ENCODE measurements at places on chromosomes 3 and 15.

DNA sequence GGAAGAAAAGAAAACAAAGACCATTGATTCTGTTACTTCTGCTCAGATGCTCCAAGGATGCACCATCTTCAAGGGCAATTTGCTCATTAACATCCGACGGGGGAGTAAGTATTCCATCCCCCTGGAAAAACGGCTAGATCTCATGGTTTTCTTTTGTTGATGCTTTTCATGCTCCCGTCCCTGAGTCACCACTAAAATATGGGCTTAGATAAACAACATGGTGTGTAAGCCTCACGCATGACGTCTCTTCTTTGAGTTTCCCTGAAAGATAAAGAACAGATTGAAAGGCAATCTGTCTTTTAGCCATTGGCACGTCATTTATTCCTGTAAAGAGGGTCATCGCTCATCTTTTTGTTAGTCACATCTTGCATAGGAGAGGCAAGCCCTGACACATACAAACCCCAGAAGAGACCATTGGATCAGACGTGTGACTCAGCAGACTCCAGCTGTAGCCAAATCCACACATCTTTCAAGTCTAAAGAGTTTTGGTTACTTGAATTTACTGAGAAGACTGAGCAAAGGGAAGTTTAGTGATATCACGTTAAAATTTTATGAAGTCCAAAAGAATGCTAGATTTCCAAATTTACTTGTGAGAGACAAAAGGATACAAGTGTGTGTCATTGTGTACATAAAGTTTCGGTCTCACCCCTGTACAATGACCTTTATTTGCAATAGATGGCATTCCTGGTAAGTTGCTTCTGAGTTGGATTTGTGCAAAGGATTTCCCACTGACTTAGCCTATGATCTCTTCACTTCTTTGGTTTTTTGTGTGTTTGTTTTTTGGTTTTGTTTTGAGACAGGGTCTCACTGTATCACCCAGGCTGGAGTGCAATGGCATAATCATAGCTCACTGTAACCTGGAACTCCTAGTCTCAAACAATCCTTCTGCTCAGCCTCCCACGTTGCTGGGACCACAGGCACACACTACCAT lies 110.5 kb downstream of the PGPEP1L start:
- no peak for DNase-seq

DNA sequence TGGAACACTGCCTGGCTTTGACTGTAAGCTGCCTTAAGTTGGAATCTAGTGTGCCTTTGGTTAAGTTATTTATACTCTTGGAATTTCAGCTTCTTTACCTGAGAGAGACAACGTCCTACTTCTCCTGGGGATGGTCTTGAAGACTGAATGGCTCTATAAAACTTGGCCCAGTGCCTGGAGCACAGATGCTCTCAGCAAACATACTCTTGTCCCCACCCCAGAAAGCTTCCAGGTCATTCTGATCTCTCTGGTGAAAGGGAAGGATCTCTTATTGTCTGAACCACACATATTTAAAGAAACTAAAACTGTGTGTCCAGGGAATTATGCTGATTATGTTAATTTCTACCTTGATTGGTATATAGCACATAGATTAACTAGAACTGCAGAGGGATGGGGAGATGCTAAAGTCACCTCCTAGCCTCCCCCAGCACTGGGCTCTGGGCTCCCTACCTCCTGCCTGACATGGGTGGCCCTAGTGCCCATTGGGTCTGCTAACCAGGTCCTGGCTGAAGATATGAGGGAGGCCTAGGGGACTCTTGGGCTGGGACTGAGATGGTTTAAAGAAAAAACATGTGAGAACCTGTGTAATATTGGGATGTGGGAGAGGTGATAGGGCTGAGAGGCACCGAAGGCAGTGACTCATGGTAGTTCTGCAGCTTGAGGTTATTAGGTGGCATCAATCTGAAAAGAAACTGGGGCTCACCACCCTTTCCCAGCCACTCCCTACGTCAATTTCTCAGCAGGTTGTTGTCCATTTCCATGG lies 171.0 kb downstream of the RPLP1 start:
- no peak for DNase-seq

DNA sequence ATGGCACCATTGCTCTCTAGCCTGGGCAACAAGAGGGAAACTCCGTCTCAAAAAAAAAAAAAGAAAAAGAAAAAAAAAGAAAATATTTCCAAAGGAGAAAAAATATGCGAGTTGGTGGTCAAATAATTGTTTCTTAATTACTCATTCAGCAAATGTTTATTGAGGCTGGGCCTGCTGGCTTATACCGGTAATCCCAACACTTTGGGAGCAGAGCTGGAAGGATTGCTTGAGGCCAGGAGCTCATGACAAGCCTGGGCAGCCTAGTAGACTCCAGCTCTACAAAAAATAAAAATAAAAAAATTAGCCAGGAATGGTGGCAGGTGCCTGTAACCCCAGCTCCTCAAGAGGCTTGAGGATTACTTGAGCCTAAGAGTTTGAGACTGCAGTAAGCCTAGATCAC lies 4.1 kb downstream of the KNL1 start:
- no peak for DNase-seq

DNA sequence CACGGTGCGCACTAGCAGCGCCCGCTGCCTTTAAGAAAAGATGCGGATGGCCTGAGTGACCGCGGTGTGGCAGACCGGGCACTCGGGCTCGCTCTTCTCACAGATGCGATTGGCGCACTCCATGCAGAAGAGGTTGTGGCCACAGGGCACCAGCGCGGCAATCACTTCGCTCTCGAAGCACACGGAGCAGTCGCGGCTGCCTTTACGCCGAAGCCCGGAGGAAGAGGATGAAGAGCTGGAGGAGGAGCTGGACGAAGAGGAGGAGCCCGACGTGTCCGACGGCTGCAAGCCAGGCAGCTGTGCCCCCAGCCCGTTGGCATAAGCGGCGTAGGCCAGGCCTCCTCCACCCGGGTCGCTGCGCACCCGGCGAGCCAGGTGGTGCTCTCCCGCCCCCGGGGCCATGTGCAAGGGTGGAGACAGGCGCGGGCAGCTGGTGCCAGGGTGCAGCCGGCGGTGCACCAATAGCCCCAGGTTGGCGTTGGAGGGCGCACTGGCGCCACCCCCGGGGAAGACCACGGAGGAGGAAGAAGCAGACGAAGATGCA lies 2.6 kb downstream of the MEX3B start:
- no peak for DNase-seq

DNA sequence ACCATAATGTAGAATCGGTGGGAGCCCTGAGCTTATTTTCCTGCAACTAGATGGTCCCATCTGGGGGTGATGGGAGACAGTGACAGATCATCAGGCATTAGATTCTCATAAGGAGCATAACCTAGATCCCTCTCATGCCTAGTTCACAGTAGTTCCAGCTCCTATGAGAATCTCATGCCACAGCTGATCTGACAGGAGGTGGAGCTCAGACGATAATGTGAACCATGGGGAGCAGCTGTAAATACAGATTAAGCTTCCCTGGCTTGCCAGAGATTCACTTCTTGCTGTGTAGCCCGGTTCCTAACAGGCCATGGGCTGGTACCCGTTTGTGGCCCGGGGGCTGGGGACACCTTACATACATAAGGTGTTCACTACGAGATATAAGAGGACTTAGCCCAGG lies 67.5 kb upstream of the LRRFIP2 start:
- no peak for DNase-seq

GRCh38 chr3:144624656-144625055 lies 653.0 kb downstream of the DIPK2A start:
- DNase-seq: no peak

DNA sequence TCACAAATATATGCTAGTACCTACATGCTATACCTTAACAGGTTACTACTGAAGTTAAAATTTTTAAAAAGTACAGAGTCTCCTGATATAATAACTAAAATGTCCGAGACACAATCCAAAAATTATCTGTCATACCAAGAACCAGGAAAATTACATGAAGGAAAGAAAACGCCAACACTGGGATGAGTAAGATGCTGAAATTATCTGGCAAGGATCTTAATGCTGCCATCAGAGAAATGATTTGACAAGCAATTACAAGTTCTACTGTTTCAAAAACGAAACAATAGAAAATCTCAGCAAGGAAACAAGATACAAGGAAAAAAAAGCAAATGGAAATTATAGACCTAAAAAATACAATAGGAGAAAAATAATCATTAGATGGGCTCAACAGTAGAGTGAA lies 92.5 kb downstream of the UBE3A start:
- no peak for DNase-seq

- DNase-seq: no peak
These were observed 85.6 kb upstream of the GAP43 start for GRCh38 chr3:115537669-115538068.

GRCh38 chr3:37731895-37732294 lies 129.8 kb upstream of the CTDSPL start:
- DNase-seq: no peak

DNA sequence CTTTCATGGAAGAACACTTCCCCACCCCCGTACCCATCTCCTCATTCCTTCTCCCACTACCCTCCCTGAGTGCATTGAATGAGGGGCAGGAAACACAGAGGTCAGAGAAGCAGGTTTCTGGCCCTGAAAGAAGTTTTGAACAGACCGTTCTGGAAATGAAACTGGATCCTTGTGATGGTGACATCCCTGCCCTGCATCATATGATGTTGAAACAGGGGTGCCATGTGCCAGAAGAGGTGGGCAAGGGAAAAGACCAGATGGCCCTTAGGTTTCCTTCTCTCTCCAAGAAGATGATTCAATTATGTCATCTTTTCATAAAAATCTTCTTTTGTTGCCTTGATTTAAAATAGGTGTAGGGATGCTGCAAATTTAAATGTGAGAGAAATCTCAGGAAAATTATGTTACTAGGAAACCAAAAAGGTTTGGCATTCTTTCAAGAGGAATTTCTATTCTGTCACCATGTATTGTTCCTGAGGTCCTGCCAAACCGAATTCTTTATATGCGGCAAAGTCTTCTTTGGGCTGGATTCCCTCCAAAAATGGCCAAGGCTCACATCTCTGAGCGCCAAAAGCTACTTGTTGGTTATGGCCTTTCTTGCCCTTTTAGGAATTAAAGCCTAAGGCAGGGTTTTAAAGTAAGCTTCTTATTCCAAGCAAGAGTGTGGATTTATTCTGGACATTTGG lies 19.9 kb upstream of the TNFAIP8L3 start:
- peak; percentile 66 for DNase-seq

DNA sequence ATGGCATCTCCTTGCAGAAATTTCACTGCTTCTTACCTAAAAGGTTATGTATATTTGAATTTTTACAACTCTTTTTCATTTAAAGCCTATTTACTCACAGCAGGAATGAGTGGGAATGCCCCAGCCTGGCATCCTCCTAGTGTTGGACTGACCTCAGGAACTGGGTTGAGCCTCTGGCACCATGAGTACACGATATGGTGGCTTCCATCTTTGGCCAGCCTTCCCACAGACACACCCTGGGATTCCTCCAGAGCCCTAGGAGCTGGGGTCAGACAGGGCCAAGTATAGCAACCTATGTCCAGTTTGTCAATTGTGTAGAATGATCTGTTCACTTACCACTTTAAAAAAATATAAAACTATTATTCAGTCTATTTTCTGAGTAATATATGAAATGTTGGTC lies 57.2 kb upstream of the HEG1 start:
- DNase-seq: no peak

DNA sequence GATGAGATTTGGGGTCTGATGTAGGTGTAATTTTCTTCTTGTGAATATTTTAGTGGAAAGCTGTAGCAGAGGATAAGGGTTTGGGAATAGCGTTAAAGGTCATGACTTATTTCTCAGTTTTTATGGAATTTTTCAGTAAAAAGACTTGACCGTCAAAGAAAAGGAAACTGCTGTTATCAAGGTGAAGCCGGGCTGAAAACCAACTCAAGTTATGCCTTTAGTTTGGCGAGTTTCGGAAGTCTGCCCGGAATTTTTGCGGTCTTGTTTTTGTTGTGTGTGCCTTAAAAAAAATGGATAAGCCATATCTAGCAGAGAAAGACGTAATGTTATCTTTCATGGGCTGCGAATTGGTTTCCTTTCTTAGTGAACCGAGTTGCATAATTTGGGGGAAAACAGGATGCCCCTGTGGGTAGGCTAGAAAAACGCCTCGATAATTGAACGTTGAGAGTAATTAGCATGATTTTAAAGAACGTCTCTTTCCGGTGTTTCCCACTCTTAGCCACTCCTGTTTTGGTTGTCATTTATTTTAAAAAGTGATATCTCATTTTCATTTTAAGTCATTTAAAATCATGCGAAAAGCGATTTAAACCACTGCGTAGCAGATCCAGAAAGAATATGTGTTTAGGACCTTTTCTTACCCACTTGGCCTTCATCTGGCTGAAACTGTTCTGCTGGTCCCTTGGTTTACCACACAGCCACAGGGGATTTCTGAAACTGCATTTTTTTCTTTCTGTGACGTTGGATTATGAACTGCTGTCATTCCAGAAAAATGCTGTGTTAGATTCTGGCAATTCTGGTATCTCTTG lies 1.1 kb downstream of the NFKBIZ start:
- peak; percentile 88 for DNase-seq

DNA sequence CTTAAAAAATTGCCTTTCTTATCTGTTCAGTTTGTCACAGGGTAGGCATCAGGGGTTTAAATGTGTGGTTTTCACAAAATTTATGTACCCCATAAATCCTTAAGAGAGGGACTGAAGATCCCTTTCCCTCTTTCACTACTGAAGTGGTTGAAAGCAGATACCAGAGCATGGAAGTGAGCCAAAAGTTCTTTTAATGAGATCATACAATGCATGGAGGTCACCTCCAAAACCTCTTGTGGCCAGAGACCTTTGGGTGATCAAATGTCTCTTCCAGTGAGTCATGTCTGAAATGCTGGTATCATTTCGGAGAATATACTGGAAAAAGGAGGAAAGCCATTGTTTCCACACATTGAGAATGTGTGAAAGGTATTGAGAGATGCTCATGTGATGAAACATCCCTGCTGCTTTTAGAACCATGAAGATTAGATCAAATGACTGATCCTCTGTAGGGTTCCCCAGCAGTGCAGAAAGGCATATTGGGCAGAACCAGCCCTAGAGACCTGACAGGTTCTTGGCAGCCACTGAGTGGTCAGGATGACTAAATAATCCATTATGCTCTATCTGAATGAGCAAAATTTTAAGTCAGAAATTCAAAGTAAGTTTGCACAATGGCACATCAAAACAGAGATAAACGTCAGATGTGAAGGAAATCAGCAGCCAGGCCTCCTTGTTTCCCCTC lies 165.8 kb upstream of the SLC2A2 start:
- DNase-seq: no peak

DNA sequence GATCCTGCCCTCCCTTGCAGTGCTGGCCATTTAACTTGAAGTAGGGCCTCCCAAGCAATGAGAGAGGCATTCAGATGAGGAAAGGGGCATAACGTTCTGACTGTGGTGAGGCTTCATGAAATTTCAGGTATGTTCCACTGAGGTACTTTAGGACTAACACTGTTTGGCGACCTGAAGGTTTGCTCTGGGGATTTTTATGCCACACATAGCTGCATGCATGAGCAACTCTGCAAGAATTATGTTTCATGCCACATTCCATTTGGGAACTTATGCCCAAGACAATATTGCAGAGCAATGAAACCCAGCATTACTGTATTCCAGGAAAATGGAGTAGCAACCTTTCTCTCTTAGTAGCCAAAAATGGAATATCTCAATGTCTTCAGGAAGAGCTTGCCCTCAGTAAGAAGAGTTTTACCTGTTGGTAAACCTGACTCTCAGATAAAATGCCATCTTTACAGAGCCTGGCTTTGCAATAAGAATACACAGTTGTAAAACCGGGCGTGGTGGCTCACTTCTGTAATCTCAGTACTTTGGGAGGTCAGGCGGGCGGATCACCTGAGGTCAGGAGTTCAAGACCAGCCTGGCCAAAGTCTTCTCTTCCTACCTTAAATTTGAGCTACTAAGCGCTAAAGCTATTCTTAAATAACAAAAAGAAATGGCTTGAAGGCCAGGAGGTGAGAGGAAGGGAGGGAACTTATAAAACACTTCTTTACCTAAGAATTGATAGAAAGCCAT lies 16.7 kb upstream of the TBL1XR1 start:
- no peak for DNase-seq

- peak; percentile 53 for DNase-seq
These were observed 21.2 kb upstream of the CRBN start for GRCh38 chr3:3200632-3201212.

- DNase-seq: peak; percentile 38
These were observed 78.8 kb upstream of the UBE2E1 start for GRCh38 chr3:23726811-23727548.

Measured in inflammatory macrophage treated with lipopolysaccharide for 1 hour (primary cell).